ENCODE measurements at places on chromosomes 4 and X. TPM values are rescaled to one million over a fixed set of nuclear protein-coding genes. Genes with fewer than 3 reads are reported as not detected.

XPNPEP2 gene
- 0.73 TPM for total RNA-seq

RTL3 gene
- total RNA-seq, result 0.08 TPM

GDPD2 gene
- total RNA-seq, result not detected

DOK7 gene
- 33.7 TPM for total RNA-seq

NIPAL1 gene
- 0.43 TPM for total RNA-seq

CBR4 gene
- total RNA-seq, result 23.5 TPM

GK gene
- total RNA-seq, result 9.1 TPM

NAA15 gene
- 36.6 TPM for total RNA-seq

OPRPN gene
- total RNA-seq, result not detected

KCNE5 gene
- 0.24 TPM for total RNA-seq

P2RY4 gene
- not detected for total RNA-seq

ZNF157 gene
- total RNA-seq, result not detected

GNRHR gene
- total RNA-seq, result not detected

STARD8 gene
- 10.5 TPM for total RNA-seq

CPZ gene
- not detected for total RNA-seq

IL21 gene
- total RNA-seq, result not detected

DNA sequence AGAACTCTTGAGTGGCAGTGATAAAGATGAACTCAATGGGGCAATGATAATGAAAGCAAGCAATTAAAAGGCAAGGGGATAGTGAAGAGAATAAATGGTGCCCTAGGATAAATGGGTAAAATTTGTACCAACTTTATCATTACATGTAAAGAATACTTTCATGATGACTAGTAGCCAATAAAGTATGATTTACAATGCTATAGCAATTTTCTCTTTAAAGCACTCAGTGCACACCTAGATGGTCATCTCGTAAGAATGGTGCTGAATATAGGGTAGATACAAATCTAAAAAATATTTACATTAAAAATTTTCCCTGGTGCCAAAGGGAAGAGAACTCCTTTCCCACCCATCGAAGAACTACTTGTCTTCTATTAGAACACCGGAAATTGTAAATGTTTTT is 651.4 kb downstream of the STPG2 start:
- no peak for DNase-seq

DNA sequence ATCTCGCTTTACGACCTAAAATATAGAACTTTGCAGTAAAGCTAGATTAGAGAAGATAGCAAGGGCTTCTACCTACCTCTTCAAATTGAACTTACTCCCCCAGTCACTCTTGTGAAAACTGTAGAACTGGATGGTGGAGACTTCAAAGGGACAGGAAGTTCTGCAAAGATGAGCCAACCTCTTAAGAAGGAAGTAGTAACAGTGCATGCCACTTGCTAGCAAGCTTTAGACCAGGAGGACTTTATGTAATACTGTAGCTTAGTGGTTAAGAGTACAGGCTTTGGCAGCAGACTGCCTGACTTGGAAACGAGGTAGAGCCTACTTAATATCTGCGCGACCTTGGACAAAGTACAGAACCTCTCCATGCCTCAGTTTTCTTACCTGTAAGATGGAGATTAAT is 27.5 kb upstream of the VBP1 start:
- DNase-seq, result no peak

- peak; percentile 81 for DNase-seq
Observed at GRCh38 chrX:150547375-150548115, 20.9 kb upstream of the MTM1 start.

DNA sequence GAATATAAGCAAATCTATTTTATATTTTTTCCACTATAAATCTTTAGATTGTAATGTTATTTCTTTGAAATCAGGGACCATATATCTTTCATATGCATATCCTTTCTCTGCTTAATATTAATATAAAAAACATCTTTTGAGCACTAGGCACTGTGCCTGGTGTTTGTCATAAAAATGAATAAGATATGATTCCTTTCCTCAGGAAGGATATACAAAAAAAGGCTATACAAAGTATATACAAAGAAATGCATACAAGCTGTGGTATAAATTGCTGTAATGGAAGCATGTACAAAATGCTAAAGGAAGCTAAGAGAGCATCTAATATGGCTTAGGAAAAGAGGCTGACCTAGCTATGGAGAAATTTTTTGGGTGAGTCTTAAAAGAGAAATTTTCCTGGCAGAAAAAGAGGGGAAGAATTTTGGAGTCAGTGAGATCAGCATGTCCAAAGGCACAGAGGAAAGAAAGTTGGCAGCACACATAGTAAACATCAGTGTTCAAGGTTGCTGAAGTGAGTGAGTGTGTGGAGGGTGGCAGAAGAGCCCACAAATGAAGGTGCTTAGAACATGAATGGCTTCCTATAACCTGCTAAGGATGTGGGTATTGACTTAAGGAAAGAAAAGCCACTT is 500.0 kb downstream of the SPRY1 start:
- no peak for DNase-seq

DNA sequence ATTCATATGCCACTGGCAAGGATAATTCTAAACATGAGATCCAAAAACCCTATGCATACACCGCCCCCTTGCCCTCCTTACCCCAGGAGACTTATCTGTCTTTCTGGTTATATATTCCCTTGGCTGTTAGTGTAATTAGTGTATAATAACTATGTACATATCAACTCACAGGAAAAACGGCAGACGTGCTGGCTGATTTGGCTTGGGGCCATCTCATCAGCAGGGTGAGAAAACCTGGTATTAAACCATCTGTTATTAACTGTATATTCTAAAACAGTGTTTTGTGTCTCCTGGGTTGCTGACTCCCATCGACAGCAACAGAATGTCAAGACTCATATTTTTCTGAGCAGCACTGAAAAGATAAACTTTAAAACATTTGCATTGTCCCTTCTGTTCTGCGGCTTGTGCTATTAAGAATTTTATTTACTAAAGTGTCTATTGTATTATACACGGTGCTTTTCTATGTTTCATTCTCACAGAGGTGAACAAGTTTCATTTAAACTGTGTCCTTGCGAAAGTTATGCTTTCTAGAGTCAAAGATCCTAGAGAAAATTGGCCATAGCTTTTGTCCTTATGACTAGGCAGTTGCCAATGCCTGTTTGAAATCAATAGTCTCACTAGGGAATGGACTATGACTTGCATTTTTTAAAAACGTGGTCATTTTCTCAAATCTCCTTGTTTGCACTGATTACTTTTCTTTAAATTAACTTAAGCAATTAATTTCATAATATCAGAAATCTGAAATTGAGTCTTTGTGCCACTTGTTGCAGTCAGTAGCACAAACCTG is 211.5 kb upstream of the MID1 start:
- no peak for DNase-seq

DNA sequence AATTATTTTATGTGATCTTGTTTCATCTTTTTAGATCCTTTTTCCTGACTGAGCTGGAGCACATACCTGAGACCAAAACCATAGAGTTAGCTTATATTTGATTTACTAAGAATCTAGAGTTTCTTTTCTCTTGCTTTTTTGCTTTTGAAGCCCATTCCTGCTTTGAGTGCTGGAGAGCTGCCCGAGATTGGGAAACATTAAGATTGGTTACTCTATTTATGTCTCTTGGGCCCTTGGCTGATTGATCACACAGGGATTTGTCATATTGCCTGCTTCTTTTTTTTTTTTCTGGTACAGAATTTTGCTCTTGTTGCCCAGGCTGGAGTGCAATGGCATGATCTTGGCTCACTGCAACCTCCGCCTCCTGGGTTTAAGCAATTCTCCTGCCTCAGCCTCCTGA is 73.9 kb downstream of the REPS2 start:
- no peak for DNase-seq

DNA sequence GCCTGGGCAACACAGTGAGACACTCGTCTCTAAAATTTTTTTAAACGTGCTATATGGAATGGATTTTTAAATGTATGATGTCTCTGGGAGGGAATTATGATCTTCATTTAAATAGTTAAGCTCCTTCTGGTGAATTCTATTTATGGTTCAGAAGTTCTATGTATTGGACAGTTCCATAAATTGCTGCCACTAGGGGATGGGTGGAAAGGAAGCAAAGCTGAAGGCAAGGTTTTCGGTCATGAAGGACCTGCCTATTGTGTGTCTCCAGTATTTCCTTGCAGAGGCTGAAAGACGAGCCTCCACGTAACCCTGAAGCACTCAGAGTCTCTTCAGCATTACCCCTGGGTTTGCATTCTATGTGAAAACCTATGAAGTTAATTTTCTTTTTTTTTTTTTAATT is 451.5 kb upstream of the FAT1 start:
- no peak for DNase-seq

GRCh38 chr4:174882317-174882992 is 35.7 kb upstream of the ADAM29 start:
- DNase-seq, result no peak

- DNase-seq, result no peak
Observed at GRCh38 chrX:153848325-153848724, 18.0 kb upstream of the PDZD4 start.

DNA sequence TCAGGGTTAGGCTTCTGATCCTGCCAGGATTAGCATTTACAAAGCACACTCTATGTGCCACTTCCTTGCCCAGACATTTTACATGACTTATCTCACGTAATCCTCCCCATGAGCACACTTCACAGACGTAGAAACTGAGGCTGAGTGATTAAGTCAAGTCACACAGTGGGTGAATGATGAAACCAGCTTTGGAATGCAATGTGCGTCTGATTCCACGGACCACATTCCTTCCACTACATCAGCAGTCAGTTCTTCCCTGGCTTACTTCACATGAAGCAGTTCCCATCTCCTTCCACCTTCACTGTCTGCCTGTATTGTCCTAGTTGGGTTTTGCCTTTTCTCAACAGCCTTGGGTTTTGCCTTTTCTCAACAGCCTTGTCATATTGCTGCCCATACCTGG is 134.3 kb upstream of the PPARGC1A start:
- DNase-seq, result no peak

- no peak for DNase-seq
Observed at GRCh38 chr4:18953613-18954012, 932.1 kb upstream of the LCORL start.

- no peak for DNase-seq
Observed at GRCh38 chr4:74244049-74244448, 64.2 kb upstream of the EPGN start.

DNA sequence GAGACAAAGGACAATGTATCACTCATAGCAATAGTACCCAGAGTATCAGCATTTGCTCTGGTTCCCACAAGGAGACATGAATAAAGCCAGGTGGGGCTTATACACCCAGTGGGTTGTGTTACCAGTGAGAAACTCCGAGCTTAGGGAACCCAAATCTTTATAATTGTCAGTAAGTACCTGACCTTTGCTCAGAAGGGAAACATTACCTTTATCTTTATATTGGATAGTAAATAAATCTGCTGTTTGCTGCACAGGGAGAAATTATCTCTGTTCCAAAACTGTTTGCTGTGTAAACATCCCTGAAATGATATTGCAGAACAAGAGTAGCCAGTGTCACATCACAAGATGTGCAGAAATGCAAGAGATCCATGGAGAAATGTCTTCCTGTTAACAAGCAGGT is 12.1 kb upstream of the SLAIN2 start:
- no peak for DNase-seq

- no peak for DNase-seq
Observed at GRCh38 chr4:111512081-111512783, 633.0 kb upstream of the FAM241A start.

DNA sequence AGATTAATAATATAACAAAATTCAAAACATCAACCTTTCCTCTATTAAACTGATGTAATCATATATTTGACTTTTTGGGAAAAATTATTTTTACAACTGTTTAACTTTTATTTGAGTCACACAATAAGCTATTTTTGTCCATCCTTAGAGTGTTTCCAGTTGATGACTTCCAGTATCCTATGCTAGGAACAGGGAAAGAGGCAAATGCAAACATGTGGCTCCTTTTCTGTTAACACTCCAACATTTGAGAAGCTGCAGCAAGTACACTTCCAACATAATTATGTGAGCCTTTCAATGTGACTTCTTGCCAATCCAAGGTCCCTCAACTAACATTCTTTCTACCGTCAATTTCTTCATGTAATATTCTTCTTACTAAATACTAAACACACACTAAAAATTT is 117.7 kb downstream of the PPA2 start:
- DNase-seq, result no peak

DNA sequence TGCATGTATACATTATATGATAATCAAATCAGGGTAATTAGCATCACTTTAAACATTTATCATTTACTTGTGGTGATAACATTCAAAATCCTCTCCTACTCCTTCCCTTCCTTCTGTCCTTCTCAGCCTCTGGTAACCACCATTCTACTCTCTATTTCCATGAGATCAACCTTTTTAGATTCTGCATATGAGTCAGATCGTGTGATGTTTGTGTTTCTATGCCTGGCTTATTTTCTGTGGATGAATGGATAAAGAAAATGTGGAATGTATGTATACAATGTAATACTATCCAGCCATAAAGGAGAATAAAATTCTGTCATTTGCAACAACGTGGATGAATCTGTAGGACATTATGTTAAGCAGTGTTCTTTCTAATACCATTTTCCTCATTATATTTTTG is 123.9 kb downstream of the NAA11 start:
- DNase-seq, result no peak

- no peak for DNase-seq
Observed at GRCh38 chrX:132986556-132986955, 28.1 kb upstream of the HS6ST2 start.

DNA sequence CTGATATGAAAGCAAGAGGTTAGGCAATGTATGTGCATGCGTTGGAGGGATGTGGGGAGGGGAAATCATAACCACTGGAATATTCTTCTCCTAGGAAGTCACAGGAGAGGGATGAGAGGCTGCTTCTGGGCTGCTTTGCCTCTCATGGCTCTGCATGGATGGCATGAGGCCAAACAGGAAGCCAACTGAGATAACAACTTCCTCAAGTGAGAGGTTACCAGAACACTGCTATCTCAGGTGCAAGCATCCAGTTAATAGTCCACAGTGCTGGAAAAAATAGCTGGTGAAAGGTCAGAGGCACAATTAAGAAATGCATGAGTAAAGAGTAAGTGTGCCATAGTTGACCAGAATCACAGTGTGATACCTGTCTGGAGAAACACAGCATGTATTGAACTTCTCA is 113.3 kb downstream of the ELOVL6 start:
- DNase-seq, result no peak

GRCh38 chr4:107999932-108000539 is 10.3 kb downstream of the HADH start:
- DNase-seq, result no peak

GRCh38 chr4:112058433-112058832 is 86.8 kb upstream of the FAM241A start:
- no peak for DNase-seq

GRCh38 chr4:172826861-172827260 is 341.8 kb upstream of the GALNT7 start:
- DNase-seq, result no peak

DNA sequence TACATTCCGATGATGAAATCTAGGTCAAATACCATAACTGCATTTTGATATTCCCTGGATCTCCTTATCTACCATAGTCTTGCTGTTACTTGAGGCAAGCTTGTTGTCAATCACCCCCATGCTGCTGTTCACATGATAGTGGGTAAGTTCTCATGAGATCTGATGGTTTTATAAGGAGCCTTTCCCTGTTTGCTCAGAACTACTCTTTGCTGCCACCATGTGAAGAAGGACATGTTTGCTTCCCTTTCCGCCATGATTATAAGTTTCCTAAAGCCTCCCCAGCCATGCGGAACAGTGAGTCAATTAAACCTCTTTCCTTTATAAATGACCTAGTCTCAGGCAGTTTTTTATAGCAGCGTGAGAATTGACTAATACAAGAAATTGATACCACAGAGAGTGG is 432.0 kb downstream of the GLUD2 start:
- DNase-seq, result no peak

- DNase-seq, result no peak
Observed at GRCh38 chr4:45078201-45078600, 351.8 kb upstream of the GNPDA2 start.
